ENCODE measurements at places on chromosomes 2 and 18. TPM values are rescaled to one million over a fixed set of nuclear protein-coding genes. Genes with fewer than 3 reads are reported as not detected.

The ALK gene
- 4.1 TPM for total RNA-seq

The L3MBTL4 gene
- 45.7 TPM for total RNA-seq

The ST8SIA3 gene
- not detected for total RNA-seq

The VAMP8 gene
- total RNA-seq = 5.2 TPM

The ZNF2 gene
- total RNA-seq = 20.2 TPM

The AGXT gene
- not detected for total RNA-seq

The CNGA3 gene
- total RNA-seq = not detected

The MARCHF4 gene
- 0.07 TPM for total RNA-seq

The TUBA3E gene
- total RNA-seq = not detected

The AAMP gene
- total RNA-seq = 160 TPM

The LRP1B gene
- total RNA-seq = not detected

The HOXD1 gene
- total RNA-seq = not detected

GRCh38 chr2:10316860-10317259 lies 14.2 kb downstream of the HPCAL1 start:
- DNase-seq = no peak

DNA sequence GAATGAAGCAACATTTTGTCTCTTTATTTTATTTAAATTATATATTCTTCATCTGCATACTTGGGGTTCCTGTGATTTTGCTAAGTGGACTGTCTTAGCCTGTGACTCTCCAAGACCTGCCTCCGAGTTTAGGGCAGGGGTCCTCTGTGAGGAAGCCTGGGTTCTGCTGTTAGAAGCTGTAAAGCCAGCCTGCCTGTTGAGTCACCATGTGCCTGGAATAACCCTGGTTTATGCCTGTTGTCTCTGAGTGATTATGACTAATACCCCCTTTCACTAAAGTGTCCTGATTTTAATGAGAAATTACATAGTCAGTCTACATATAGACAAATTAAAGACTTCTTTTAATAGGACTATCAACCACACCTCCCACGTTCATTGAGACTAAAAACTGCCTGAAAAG lies 369.1 kb downstream of the ZNF521 start:
- DNase-seq = no peak

DNA sequence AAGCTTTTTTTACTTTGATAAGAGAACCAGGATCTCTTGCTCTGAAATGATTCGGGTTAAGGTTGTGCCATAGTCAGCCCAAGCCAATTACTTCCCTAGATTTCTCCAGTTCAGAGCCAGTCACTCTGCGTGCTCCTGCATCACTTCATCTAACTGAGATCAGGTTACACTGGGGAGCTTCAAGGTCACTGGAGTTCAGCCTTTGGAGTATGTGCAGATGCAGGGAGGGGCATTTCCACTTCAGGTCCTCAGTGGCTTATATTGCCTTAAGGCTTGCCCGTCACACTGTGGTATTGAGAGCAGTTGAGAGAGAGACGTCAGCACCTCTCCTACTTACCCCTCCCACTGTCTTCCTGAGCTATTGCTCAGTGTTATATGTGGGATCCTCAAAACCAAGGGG lies 317.8 kb downstream of the EPHA4 start:
- no peak for DNase-seq

GRCh38 chr2:26557244-26557925 lies 79.5 kb upstream of the OTOF start:
- DNase-seq = no peak

DNA sequence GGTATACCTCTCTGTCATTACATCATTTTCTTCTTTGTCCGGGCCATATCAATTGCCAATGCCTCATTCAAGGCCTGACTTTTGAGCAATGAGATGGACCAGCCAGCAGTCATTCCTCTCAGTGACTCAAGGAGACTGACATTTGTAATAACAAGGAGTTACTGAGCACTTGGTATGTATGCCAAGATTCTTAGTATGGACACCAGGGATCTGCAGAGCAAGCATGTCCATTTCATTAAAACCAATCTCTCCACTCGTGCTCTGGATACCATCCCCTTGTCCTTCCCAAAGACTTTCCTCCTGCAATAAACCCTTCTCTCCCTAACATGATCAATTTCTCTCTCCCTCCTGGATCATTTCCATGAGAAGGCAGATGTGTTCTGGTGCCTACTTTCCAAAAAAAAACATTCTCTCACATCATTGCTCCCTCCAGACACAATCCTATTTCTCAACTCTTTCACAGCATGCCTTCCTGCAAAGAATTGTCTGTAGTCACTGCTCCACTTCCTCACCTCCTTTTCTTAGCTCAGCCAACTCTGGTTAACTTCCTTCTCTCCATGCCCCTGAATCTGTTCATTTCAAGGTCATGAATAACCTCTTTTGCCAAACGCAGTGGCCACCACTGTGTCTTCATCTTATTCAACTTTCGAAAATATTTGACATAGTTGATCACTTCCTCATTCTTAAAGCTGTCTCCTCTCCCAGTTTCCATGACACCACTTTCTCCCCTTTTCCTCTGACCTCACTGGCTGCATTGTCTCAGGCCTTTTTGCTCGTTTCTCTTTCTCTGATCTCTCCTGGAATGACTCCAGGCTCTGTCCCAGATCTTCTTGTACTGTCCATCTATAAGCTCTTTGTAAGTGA lies 102.8 kb upstream of the CYP1B1 start:
- DNase-seq = no peak

DNA sequence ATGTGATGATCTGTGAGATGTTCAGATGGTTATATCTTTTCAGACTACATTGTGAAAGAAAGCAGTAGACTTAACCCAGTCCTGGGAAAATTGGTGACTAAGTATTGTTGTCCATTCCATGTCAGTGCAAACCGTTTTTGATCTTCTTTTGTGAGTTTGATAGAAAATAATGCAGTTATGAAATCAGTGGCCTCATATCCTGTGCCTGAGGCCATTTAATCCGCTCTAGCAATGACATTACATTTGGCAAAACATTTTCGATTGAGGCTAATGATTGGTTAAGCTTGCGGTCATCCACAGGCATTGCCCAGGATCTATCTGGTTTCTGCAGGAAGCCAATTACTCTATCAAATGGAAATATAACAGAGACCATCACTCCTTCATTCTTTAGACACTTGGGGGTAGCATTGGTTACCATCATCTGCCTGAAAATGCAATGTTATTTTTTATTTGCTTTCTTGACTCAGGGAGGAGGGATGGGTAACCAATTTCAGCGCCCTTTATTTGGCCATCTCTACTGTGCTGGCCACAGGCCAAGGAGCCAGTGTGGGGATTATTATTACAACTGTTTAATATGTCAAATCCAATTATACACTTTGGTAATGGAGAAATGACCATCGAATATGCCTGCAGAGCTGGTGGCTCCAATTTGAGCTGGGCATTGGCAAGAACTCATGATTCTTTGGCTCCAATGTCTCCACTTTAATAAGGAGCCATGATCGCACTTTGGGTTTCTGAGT lies 33.6 kb downstream of the TRIB2 start:
- no peak for DNase-seq

GRCh38 chr18:57737400-57738060 lies 65.6 kb downstream of the ATP8B1 start:
- peak; percentile 87 for DNase-seq

DNA sequence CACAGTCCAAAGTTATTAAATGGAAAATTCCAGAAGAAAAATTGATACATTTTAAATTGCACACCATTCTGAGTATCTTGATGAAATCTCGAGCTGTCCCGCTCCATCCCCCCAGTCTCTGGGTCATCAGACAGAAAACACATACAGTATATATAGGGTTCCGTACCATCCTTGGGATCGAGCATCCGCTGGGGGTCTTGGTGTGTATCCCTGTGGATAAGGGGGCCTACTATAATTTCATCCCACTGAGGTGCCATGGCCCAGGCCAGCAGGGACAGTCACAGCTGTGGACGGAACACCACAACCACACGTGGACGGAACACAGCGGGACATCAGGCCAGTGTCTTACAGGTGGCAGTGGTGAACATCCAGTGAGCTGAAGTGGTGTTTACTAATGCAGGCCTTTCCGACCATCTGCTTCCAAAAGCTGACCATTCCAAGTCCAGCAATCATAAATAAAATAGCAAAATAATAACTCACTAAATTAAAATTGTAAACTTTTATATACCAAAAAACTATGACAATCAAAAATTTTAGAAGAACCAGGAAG lies 14.0 kb downstream of the TWIST2 start:
- DNase-seq = no peak

DNA sequence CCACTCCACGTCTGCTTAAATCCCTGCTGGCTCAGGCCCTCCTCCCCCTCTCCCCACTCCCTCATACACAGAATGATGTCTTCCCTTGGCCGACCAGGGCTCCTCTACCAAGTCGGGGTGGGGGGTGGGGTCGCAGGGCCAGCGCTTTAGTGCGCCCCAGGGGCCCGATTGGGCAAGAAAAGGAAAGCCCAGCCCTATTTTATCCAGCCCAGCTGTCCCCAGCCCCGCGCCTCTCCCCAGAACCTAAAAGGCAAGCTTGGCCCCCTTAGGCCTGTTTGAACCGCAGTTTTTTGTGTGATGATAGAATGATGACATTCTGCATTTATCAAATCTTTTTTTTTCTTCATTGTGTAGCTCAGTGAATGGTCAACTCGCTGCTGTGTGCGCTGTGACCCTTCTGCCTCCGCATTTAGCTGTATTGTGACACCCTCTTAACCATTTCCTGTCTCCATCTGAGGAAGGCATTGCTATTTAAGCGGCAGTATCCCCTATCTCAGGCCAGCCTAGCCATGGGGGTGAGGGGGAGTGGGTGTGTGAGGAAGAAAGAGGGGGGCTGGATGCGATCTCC lies 231.4 kb downstream of the HAUS1 start:
- DNase-seq = no peak

- DNase-seq = no peak
Measured at GRCh38 chr2:196804381-196804780, 4.8 kb downstream of the C2orf66 start.

DNA sequence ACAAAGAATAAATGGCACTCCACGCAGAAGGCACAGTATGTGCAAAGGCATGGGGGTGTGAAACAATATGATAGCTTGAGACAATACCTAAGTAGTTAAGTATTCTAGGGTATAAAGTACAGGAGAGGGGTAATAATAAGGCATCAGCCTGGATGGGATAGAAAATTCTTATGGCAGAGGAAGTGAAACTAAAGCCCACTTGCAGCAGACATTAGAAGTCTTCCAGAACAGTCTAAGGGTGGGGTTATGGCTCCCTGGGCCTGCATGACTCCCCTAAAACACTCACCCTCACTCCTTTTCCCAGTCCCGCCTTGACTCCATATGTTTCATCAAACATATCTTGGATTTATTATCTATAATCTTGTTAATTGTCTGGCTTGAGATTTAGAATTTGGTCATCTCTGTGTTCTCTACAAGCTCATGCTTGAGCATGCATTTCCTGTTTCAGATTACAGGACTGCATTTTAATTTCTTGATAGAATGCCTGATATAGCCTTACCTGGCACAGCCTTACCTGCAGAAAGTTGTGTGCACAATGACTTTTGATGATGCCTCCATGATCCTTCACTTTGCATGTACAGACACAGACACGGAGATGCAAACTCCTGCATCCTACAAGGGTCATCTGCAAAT lies 28.5 kb upstream of the TMBIM1 start:
- DNase-seq = no peak

- peak; percentile 68 for DNase-seq
Measured at GRCh38 chr18:45590036-45590886, 25.0 kb upstream of the SLC14A2 start.

DNA sequence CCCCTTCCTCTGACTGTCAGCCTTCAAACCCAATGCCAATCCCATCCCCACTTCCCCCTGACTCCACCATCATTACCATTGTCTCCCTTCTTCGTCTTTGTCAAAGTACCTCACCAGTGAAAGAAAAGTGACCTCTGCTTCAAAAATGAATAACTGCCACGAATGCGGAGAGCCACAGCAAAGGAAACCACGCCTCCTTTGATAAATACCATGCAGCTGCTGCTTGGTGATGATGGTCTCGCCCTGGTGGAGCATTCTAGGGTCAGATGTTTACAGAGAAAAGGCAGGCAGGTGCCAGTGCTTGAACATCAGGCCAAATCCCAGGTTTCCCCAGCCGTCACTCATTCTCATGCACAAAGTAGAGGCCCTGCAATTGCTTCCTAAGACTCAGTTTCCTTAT lies 162.2 kb downstream of the BCL11A start:
- no peak for DNase-seq

GRCh38 chr2:163401481-163401880 lies 334.3 kb downstream of the FIGN start:
- DNase-seq = no peak

- DNase-seq = no peak
Measured at GRCh38 chr2:102106133-102106556, 36.4 kb upstream of the IL1R1 start.

DNA sequence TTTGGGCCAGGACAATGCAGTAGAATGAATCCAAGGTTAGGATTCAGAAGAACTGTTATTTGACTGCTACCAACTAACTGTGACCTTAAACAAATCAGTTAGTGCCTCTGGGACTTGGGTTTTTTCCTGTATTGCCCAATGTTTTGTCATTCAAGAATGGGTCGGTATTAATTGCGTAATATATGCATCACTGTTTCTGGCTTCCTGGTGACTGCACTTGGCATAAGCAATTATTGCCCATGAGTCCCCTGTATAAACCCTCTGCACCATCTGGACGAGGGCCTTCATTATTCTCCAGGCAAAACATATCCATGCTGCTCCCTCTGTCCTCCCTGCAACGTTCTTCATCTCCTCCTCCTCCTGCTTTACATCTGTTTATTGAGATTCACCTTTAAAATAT lies 255.8 kb upstream of the LRRTM1 start:
- DNase-seq = no peak

- DNase-seq = peak; percentile 23
Measured at GRCh38 chr18:21557607-21558253, 42.8 kb downstream of the ESCO1 start.

GRCh38 chr2:215422676-215423075 lies 13.2 kb downstream of the FN1 start:
- no peak for DNase-seq

DNA sequence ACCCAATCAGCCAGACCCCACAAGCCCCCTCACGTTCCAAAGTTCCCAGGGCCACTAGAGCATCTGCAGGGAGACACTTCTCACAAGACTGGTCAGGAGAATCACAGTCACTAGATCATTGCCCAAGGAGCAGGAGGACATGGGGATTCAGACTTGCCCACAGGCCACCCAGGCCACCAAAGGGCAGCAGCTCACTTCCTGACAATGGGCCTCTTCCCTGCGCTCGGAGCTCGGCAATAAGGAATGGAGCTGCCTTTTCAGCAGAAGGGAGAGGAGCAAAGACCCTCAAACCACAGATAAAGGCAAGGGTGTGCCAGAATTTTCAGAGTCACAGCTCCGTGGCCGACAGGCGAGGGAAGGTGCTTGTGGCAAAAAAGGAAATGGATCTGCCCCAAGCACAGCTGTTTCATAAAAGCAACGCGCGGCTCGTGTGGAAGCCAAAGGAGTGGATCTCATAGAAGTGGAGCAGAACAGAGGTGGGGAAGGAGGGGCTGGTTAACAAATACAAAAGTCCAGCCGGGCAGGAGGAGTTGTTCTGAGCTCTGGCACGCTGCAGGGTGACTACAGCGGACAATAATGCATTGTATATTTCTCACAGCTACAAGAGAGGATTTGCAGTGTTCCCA lies 72.1 kb downstream of the EDAR start:
- DNase-seq = no peak

DNA sequence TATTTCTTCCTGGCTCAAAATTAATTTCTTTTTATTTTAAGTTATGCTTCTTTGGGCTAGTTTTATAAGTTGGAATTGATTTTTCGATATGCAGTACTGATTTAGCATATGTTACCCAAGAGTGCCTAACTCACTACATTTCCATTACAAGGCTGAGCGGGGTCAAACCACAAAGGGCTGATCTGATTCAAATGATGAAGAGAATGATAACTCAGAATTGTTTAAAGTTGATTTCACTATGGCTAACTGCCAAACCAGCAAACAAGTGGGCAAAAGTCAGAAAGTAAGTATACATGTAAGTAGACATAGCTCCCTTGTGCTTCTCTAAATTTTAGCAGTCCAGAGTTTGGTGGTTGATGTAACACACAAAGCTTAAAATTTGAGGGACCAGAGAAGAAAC lies 35.6 kb downstream of the RAD51AP2 start:
- no peak for DNase-seq

Measured in uterus (tissue), 4 donors.